ENCODE measurements at places on chromosomes 7 and 10.

- no peak overlapping the region for H3K4me3 ChIP-seq
- H3K27me3 ChIP-seq = no peaks in the 10 kb centered on the region
- H3K4me1 ChIP-seq = no peaks in the 10 kb centered on the region
- DNase-seq = no peak
Observed at GRCh38 chr7:117837841-117838240, 35.4 kb downstream of the CTTNBP2 start.

DNA sequence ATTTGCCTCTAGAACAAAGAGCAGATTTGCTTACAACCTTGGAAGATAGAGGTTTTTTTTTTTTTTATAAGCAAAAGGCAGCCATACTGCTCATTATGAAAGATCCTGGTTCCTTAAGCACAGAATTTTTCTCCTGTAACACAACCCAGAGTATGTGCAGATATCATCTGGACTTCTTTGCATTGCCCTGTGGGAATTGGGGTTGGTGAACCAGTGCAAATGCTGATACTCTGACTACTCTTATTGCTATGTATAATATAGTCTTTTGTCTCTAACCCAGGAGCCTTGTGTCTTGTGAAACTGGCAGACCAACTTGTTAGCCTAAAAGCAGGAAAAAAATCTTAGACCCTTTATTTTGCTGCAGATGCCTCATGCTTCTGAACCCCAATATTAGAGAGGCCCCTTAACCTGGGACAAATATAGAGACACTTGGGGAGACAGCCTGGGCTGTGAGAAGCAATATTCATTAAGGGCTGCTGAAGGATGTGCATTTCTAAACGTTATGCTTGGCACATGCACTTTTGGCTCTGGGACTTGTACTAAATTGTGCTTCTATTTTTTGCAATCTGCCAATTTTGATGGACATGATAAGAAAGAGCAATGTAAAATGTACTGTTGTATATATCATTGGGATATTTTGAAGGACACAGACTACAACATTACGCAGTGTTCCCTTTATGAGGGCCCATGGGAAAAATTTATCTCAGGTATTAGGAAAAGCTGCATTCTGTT is 78.9 kb downstream of the ANLN start:
- peaks cover 9% of the 10 kb centered on the region for H3K27me3 ChIP-seq
- H3K27ac ChIP-seq = no peak overlapping the region
- no peak for DNase-seq
- H3K4me1 ChIP-seq = peaks cover 4% of the 10 kb centered on the region

DNA sequence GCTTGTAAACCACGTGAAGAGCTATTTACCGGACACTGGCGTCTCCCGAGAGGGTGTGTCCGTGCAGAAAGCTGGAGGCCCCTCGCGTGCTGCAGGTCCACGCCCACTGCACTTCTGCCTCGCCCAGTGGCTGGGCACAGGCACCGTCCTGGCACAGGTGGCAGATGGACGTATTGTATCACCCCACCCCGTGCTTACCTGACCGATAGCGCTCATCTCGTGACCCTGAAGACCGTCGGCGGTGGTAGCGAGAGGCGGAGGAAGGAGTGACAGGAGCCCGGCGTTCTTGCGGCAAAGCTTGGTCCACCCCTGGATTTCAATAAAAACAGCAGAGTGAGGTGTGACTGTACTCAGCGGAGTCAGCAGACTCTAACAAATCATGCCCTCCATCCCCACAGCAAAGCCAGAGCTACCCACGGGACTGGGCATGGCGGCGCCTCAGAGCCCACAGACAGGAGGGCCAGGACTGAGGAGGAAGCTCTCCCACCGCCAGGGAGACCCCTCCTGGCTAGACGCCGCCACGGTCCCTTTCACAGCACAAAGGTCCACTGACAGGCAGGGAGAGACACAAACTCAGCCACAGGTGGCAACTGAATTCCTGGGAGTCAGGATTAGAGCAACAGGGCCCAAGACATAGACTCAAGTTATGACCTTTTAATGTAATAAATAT is 217.1 kb downstream of the DIP2C start:
- DNase-seq = no peak
- peaks cover 10% of the 10 kb centered on the region for H3K4me1 ChIP-seq
- peaks cover 9% of the 10 kb centered on the region for H3K36me3 ChIP-seq
- H3K27me3 ChIP-seq = no peaks in the 10 kb centered on the region

GRCh38 chr10:110684800-110685446 is 40.8 kb downstream of the RBM20 start:
- no peak for DNase-seq
- H3K36me3 ChIP-seq = no peaks in the 10 kb centered on the region
- no peak overlapping the region for H3K27ac ChIP-seq
- H3K27me3 ChIP-seq = peaks cover 38% of the 10 kb centered on the region
- H3K4me1 ChIP-seq = peaks cover 3% of the 10 kb centered on the region

DNA sequence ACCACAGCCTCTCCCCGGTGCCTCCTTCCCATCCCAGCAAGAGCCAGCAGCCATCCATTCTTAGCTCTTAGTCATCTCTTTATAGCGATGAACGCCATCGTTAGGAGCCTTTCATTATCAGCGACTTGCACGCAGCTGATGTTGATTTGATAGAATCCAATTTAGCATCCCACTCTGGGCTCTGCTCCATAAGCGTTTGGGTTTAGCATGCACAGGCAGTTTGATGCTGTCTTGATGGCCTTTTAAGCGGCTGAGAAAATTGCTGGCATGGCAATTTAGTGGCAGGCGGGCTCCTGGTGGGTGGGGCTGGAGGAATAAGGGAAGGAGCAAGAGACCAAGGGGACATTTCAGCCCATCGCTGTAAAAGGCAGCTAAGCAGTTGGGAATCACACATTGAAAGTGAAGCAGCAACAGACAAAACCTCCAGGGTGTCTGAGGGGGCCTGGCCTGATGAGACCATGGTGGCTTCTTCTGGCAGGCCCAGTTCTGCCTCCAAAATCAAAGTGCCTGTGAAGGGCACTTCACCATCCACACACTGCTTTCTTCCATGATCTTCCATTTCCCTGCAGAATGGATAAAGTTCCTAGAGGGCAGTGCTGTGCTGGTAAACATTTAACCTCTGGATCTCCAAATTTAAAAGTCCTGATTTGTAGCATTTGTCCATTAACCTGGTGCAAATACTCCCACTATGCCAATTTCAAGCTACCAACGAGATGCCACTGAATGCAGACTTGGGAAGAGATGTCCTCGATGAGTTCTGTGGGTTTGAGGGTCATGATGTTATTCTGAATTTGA is 107.8 kb upstream of the PLXNA4 start:
- no peak overlapping the region for H3K27ac ChIP-seq
- no peak for DNase-seq
- peaks cover 7% of the 10 kb centered on the region for H3K27me3 ChIP-seq

- no peak overlapping the region for H3K4me3 ChIP-seq
- no peak for DNase-seq
- H3K4me1 ChIP-seq = no peaks in the 10 kb centered on the region
- peaks cover 63% of the 10 kb centered on the region for H3K36me3 ChIP-seq
Observed at GRCh38 chr7:98946389-98946788, 68.1 kb downstream of the TRRAP start.

- DNase-seq = no peak
- H3K36me3 ChIP-seq = peaks cover 51% of the 10 kb centered on the region
- H3K4me3 ChIP-seq = peak overlapping the region; percentile 79
- H3K27me3 ChIP-seq = no peaks in the 10 kb centered on the region
Observed at GRCh38 chr7:114931656-114932011, 9.7 kb downstream of the MDFIC start.

DNA sequence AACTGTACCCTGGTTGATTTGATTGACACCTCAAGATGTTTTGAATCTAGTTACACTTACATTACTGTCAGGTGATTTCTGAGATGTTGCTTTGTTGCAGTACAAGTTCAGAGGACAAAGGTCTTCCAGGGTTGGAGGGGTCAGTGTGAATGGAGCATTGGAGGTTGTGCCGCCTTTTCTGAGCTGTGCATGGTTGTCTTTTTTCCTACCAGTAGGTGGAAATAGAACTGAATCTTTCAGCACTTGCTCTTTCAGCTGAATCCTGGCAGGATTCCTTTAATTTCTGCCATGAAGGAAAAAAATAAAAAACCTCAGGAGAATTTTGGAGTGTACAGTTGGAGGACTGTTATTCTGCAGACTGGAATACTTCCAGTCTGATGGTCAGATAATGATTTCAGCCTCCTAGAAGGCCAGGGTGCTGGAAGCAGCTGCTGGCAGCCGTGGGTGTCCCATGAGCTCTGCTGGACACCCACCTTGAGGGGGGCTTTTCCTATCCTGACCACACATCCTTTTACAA is 82.7 kb downstream of the PLCE1 start:
- H3K4me1 ChIP-seq = no peaks in the 10 kb centered on the region
- DNase-seq = no peak
- no peak overlapping the region for H3K4me3 ChIP-seq
- H3K36me3 ChIP-seq = no peaks in the 10 kb centered on the region
- no peak overlapping the region for H3K27ac ChIP-seq
- H3K27me3 ChIP-seq = no peaks in the 10 kb centered on the region

DNA sequence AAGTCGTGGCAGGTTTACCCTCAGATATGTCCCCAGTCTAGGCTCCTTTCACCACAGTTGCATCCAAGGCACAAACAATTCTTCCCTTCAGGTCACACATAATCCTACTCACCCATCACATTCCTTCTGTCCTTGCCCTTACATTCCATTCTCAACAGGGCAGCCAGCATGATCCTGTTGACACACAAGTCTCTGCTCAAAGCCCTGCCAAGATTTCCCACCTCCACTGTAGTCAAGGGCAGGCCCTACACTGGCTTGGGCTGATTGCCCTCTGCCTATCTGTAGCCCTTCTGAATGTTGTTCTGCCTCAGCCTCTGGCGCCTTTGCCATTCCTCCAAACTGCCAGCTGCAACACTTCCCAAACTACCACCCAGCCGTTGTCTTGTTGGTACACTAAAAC is 187.9 kb upstream of the AKR1E2 start:
- DNase-seq = no peak
- peaks cover 4% of the 10 kb centered on the region for H3K27me3 ChIP-seq
- no peak overlapping the region for H3K4me3 ChIP-seq
- no peak overlapping the region for H3K27ac ChIP-seq

DNA sequence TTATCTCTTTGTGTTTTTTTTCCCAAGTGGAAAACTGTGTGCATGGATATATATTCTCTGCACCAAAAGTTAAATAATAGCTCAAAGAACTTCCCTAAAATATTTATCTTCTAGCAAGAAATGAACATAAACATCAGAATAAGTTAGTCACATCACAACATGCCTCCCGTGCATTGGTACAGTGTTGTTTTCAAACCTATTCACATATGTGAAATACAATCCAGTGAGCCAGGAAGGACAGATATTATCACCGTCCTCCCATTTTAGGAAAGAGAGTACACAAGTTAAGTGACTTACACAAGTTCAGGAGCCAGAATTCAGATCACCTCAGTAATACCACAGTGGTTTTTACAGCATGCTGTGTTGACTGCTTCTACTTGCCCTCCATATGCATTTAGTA is 22.2 kb downstream of the ARMH3 start:
- H3K27ac ChIP-seq = no peak overlapping the region
- no peaks in the 10 kb centered on the region for H3K4me1 ChIP-seq
- no peaks in the 10 kb centered on the region for H3K27me3 ChIP-seq
- no peak for DNase-seq
- H3K36me3 ChIP-seq = peaks cover 51% of the 10 kb centered on the region

- peaks cover 8% of the 10 kb centered on the region for H3K36me3 ChIP-seq
- H3K27ac ChIP-seq = no peak overlapping the region
- H3K4me1 ChIP-seq = peaks cover 58% of the 10 kb centered on the region
- no peaks in the 10 kb centered on the region for H3K27me3 ChIP-seq
Observed at GRCh38 chr7:131359136-131359776, 31.6 kb downstream of the MKLN1 start.

DNA sequence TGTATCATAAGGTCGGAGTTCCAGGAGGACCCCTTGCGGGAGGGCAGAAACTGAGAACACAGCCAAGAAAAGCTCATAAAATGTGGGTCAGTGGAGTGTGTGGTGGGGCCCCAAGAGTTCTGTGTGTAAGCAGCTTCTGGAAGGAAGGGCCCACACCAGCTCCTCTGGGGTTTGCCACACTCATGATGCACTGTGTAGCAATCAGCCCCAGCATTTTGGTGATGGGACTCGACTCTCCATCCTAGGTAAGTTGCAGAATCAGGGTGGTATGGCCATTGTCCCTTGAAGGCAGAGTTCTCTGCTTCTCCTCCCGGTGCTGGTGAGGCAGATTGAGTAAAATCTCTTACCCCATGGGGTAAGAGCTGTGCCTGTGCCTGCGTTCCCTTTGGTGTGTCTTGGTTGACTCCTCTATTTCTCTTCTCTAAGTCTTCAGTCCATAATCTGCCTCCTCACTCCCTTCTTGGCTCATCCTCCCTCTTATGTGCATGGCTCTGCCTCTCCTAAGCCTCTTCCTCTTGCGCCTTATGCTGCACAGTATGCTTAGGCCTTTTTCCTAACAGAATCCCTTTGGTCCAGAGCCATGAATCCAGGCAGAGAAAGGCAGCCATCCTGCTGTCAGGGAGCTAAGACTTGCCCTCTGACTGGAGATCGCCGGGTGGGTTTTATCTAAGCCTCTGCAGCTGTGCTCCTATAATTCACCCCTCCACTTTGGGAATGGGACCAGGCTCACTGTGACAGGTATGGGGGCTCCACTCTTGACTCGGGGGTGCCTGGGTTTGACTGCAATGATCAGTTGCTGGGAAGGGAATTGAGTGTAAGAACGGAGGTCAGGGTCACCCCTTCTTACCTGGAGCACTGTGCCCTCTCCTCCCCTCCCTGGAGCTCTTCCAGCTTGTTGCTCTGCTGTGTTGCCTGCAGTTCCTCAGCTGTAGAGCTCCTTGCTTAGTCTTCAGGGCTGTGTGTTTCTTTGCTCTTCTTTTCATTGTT is 17.8 kb downstream of the PRSS2 start:
- no peak for DNase-seq
- H3K27ac ChIP-seq = peak overlapping the region; percentile 90
- no peaks in the 10 kb centered on the region for H3K27me3 ChIP-seq
- H3K4me3 ChIP-seq = peak overlapping the region; percentile 88
- peaks cover 25% of the 10 kb centered on the region for H3K4me1 ChIP-seq

DNA sequence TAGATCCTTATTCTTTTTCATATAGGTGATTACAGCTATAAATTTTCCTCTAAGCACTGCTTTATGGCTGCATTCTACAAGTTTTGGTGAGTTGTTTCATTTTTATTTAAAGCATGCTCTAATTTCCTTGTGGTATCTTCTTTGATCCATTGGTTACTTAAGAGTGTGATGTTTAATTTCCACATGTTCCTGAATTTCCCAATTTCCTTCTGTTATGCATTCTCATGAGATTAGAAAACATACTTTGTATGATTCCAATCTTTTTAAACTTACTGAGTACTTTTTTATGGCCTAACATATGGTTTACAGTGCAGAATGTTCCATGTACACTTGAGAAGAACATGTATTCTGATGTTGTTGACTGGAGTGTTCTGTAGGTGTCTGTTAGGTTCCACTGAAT is 53.4 kb downstream of the MYL10 start:
- no peak for DNase-seq
- no peak overlapping the region for H3K4me3 ChIP-seq
- no peak overlapping the region for H3K27ac ChIP-seq
- H3K36me3 ChIP-seq = no peaks in the 10 kb centered on the region
- H3K27me3 ChIP-seq = peaks cover 9% of the 10 kb centered on the region

DNA sequence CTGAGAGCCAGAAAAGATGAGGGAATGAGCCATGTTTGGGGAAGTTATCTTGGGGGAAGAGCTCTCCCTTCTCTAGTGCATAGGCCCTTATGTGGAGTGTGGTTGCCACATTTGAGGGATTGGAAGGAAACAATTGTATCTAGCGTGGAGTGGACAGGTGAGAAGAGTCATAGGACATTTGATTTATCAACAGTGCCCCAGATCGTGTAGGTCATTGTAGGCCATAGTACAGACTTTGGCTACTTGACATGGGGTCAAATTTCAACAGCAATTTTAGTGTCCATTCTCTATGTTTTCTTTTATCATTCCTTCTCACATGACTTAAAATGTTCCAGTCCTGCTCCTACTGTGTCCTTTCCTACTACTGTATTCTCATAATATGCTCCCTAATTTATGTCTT is 1182.8 kb downstream of the SORCS1 start:
- no peaks in the 10 kb centered on the region for H3K4me1 ChIP-seq
- no peaks in the 10 kb centered on the region for H3K36me3 ChIP-seq
- H3K4me3 ChIP-seq = no peak overlapping the region
- no peak for DNase-seq

All from activated T-helper 2 cell treated with anti-CD3 and anti-CD28 coated beads, Interferon-gamma antibody, Interleukin-2, Interleukin-4, amounts not matched to agents 10 μg/mL and 5 μg/mL and 100 μg/mL, durations not matched to agents 14 hours and 24 hours and 36 hours (primary cell).